ENCODE measurements at places on chromosomes 6 and 20.

GRCh38 chr20:11311659-11312224, 606.0 kb upstream of the BTBD3 start:
- no peak for DNase-seq

DNA sequence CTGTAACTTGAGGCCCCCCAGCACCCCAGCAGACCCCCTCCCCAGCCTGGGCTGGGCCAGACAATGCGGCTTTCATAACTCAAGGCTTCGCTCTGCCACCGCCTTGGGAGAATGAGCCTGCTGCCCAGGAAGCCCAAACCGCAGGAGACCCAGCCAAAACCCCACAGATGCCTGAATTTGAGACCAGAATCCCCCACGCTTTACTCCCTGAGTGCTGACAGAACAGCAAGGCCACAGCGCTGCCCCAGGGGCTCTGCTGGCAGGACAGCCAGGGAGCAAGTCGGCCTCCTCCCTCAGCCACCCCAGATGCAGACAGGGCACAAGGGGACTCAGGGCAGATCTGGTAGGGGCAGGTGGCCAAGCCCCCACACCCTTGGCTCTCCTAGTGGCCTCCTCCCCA, 2.2 kb downstream of the MDFI start:
- DNase-seq: no peak

GRCh38 chr6:100378576-100378975, 86.1 kb downstream of the SIM1 start:
- no peak for DNase-seq

DNA sequence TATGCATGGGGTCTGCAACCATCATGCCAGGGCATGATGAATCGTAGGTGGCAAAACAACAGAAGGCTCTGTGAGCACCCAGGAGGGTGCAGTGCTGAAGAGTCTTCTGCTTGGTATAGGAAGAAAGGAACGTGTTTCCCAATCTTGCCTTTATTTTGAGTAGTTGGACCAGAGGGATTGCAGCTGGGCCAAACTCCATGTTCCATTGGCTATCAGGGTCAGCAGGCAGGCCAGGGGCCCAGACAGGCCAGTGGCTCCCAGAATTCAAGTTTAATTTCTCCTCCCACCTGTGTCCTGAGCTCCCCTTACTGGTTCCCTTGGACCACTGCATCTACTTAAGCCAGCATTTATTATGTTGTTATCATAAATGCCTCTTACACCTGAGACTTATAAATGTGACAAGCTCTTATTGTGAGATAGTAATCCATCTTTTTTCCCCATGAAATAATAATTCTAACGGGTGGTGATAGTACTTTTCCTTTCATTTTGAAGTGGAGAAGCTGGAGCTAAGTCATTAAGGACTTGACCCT, 918 bp upstream of the TRIM38 start:
- no peak for DNase-seq

- no peak for DNase-seq
Measured at GRCh38 chr6:41502917-41503671, 43.1 kb upstream of the FOXP4 start.

- no peak for DNase-seq
Measured at GRCh38 chr6:148556410-148556809, 190.4 kb upstream of the UST start.

GRCh38 chr6:45665859-45666258, 288.1 kb upstream of the SUPT3H start:
- DNase-seq: no peak

DNA sequence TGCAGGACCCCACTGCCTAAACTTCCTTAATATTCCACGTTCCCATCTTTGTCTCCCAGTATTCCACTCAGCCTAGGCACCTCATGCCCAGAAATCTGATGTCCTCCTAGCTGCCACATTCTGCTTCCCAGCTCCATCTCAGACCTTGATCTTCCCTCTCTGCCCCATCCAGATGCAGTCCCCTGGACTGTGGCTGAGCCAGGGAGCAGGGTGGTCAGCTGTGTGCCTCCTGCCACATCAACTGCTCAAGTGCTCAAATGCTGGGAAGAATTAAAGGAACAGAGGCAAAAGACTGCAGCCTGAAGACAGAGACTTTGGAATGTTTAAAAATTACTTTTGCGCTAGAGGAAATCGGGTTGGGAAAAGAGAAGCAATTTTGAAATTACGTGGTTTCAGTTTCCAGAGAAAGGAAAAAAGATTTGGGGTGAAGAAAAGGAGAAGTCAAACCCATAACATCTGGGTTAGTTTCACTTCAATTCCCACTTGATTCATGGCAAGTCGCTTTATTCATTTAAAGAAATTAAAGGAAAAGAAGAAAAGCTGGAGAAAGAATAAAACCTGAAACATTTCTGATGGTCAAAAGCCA, 704.8 kb downstream of the PTPRT start:
- no peak for DNase-seq

DNA sequence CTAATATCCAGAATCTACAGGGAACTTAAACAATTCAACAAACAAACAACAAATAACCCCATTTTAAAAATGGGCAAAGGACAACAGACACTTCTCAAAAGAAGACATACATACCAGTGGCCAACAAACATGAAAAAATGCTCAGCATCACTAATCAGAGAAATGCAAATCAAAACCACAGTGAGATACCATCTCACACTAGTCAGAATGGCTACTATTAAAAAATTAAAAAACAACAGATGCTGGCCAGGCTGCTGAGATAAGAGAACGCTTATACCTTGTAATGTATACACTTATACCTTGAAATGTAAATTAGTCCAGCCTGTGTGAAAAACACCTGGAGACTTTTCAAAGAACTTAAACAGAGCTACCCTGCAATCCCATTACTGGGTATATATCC, 166.8 kb downstream of the IBTK start:
- DNase-seq: no peak

GRCh38 chr20:36819659-36820058, 46.1 kb upstream of the DSN1 start:
- DNase-seq: peak; percentile 22

DNA sequence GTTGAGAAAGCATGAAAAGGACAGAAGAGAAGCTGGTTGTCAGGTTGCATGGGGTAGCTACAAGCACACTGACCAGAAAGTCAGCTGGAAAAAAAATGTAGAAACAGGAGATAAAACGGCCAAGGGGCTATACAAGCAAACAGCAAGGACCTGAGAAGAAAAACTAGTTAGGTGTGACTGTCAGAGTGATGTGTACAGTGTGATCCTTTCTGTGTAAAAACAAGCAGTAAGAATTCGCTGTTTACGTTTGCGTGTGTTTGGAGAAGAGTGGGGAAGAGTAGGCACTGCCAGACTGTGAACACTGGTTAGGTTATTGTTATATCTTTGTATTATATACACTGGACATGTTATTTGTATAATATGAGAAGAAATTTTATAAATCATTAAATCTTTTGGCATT, 28.1 kb downstream of the PTPN1 start:
- no peak for DNase-seq

- no peak for DNase-seq
Measured at GRCh38 chr20:44211177-44212039, 837 bp upstream of the OSER1 start.

GRCh38 chr6:125598422-125598821, 151.0 kb upstream of the HEY2 start:
- DNase-seq: peak; percentile 97
